GM06990 (cell line): ENCODE measurements at places on chromosomes 3 and 15.
A peak's percentile ranks its signal among the peaks of the same experiment; 100 is the strongest.

DNA sequence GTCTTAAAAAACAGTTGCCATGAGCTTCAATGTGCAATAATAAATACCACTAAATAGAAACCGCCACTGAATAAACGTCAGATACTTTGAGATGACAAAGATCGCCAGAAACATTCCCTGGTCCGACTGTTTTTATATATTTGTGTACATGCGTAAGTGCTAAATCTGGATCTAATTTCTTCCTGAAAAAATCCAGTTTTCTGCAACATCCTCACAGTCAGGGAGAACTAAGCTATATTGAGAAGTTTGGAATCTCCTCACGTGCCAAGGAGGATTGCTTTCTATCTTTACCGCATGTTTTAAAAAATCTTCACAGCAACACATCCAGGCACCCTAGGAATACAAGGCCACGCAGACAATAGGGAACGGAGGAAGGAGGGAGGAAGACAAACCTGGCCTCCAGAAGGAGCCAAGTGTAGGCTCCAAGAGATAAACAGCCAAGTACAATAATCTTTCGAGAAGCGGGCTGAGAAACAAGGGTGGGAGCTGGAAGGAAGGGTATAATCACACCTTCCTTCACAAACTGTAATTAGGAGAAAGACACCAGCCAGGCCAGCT, 5.7 kb downstream of the VGLL4 start:
- DNase-seq, result no peak

DNA sequence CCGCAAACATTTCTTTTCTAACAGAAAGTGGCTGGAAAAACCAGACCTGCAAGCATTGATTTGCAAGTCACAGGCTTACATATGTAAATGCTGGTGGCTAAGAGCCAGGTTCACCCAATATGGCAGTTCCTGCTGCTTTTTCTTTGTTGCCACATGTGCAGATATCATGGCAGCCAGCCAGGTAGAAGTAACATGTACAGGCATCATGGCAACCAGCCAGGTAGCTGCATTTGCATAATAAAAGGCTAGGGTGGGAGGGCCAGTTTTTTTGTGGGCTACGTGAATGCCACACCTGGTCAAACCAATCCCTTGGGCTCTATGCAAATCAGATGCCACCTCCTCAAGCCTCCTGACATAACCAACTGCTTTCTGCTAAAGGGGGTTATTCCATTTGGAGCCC, 2.8 kb upstream of the SMCO1 start:
- no peak for DNase-seq

- DNase-seq, result no peak
These were observed 51.4 kb downstream of the SSUH2 start for GRCh38 chr3:8593021-8593827.

DNA sequence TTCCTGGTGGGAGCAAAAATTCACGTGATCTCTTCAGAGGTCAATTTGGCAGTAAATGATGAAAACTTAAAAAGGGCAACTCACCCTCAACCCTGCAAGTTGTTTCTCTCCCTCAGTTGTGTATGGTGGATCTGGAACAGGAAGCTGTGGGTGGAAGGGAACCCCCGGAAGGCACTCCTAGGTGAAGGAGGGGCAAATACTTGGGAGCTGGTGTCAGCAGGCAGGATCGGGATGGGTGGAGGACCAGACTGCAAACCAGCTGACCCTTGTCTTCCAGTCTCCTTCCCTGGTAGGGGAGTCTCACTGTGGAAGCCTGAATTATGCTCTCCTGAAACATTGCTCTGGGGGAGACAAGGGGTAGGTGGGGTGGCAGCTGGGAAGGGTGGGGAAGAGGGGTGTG, 33.5 kb downstream of the PRR23E start:
- DNase-seq, result no peak

GRCh38 chr15:74800559-74801094, 12.0 kb upstream of the LMAN1L start:
- no peak for DNase-seq

- DNase-seq, result no peak
These were observed 3.9 kb downstream of the CYP1A2 start for GRCh38 chr15:74752531-74752930.

DNA sequence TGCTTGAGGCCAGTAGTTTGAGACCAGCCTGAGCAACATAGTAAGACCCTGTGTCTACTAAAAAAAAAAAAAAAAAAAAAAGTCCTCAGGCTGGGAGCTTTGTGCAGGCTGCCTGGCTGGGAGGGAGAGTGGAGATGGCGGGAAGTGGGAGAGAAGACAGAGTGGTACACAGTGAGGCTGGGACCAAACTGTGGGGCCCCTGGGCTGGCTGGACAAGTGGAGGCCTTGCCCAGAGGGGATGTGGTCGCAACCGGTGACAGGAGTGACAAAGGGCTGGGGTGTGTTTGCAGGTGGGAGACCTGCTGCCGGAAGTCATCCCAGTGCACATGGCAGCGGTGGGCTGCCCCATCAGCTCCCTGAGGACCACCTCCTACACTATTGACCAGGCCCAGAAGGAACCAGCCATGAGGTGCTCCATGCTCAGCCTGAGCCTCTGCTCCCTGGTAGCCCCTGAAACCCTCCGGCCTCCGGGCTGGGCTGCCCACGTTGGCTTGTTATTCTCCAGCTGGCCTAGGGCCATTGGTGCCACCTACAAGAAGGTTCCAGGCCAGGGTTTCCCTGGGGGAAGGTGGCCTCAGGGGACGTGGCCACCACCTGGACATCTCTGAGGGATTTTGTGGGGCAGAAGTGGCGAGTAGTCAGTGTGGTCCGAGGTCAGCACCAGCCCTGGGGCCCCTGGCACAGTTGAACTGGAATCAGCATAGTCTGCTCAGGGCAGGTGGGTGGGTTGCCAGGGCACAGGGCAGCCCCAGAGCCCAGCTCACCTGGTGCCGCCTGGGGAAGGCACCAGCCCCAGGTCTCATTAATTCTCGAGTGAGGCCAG, 22.7 kb downstream of the ACAA1 start:
- no peak for DNase-seq

- DNase-seq, result no peak
These were observed 145.9 kb downstream of the SATB1 start for GRCh38 chr3:18279226-18279737.

DNA sequence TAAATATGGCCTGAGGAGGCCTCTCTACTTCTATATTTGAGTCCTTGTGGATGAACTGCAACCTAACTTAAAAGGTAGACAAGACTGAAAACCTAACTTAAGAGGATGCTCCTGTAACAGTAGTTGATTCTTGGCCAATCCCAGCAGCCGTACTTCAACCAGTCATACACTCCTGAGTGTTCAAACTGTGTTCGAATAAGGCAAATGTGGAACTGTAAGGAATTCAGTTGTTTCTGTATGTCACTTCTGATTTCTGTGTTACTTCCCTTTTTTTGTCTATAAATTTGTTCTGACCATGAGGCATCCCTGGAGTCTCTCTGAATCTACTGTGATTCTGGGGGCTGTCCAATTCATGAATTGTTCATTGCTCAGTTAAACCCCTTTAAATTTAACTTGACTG, 20.5 kb downstream of the GALK2 start:
- DNase-seq, result no peak

GRCh38 chr3:143597774-143598652, 250.3 kb downstream of the SLC9A9 start:
- no peak for DNase-seq

DNA sequence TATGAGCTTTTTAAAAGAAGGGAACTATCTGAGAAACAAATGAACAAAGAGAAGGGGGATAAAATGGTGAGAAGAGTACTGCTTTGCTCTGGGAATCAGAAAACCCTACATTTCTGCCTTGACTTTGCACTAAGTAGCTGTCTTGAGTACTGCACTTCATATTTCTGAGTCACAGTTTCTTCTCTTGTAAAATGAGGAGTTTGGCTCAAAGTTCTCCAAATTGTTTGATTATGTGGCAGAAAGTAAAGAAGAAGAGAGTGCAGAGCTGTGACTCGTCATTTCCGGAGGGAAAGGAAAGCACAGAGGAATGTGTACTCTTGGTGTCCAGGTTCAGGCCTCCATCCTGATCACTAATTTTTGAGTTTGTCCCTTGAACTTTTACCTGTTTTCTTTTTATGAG, 54.7 kb downstream of the TP63 start:
- no peak for DNase-seq

GRCh38 chr3:197599089-197599765, 43.5 kb upstream of the BDH1 start:
- DNase-seq, result peak; percentile 57

DNA sequence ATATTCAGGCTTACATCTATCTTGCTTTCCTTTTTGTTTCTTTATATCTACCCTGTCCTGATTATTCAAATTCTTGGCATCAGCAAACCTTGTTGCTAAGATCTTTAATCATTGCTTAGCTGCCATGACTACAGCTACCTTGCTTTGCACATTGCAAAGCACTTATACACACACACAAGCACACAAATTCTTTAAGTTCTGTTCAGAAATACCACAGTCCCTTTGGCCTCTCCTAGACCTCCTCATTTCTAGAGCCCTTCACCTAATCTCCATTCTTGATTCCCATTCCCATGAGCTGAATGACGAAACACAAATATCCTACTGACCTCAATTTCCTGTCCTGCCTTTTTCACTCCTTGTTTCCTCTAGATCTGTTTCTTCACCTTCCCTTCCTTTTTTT, 409.6 kb downstream of the UNC13C start:
- DNase-seq, result no peak

GRCh38 chr3:14784087-14784681, 34.6 kb upstream of the FGD5 start:
- DNase-seq, result no peak

DNA sequence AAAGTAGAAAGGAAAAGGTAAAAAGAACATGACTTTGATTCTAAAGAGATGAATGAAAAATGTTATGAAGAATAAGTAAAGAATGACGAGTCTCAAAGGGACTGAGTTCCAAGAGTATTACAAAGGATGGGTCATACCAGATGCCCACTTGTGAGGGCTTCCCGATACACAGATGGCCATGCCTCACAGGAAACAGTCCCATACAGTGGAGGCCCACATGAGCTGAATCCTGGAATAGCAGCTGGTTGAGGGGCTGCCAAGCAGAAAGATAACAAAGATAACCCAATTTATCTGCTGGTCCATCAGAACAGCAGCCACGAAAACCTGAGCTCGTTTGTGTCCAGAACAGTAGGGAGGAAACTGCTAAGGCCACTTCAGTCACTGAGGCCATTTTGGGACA, 3.7 kb downstream of the SSR3 start:
- no peak for DNase-seq
